Right atrium auricular region (tissue), 2 donors: ENCODE measurements at places on chromosomes 12 and 14. TPM values are rescaled to one million over a fixed set of nuclear protein-coding genes. Genes with fewer than 3 reads are reported as not detected.

CLEC2A gene
- total RNA-seq, result not detected

ESR2 gene
- total RNA-seq, result 0.20 TPM

ACSM4 gene
- total RNA-seq, result not detected

DDX23 gene
- total RNA-seq, result 28.3 TPM

IFI27 gene
- total RNA-seq, result 140 TPM

DNA sequence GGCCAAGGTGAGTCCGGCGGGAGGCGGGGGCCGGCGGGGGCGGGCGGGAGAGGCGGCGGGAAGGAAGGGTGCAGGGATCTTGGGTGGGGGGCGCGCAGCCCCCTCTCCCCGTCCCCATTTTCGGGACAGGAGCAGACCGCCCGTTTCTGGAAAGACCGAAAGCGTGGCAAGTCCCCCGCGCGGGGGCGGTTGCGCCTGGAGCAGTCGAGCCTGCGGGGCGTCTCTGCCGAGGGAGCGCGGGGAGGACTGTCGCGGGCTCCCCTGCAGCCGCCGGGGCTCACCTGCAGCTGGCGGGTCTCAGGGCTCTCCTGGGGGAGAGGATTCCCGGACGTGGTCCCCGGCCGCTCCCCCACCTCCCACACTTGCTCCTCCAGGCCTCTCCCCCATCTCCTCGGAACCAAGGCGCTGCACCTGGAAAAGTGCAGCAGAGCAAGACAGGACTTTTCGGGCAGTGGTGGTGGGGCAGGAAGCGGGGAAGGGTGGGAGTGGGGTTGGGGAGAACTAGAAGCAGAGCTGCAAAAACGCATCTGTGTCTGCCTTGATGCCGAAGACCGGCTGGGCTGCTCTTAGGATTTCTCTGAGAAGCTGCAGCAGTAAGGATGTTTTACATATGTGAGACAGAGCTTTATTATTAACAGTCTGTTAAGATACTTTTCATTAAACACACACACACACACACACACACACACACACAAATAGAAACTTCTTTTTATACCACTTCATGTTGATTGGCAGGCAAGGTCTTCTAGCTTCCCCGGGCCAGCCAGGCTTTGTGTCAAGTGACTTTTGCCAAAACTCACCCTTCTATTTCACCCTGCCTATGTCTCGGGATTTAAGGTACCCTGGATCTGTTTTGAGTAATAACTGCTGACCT lies 677 bp downstream of the C12orf75 start:
- no peak overlapping the region for H3K27ac ChIP-seq
- no peak for DNase-seq
- no peaks in the 10 kb centered on the region for H3K27me3 ChIP-seq

GRCh38 chr12:16329594-16329993 lies 17.9 kb upstream of the MGST1 start:
- no peak for DNase-seq
- no peak overlapping the region for H3K27ac ChIP-seq
- no peaks in the 10 kb centered on the region for H3K36me3 ChIP-seq
- H3K4me1 ChIP-seq, result no peaks in the 10 kb centered on the region
- H3K4me3 ChIP-seq, result no peak overlapping the region

DNA sequence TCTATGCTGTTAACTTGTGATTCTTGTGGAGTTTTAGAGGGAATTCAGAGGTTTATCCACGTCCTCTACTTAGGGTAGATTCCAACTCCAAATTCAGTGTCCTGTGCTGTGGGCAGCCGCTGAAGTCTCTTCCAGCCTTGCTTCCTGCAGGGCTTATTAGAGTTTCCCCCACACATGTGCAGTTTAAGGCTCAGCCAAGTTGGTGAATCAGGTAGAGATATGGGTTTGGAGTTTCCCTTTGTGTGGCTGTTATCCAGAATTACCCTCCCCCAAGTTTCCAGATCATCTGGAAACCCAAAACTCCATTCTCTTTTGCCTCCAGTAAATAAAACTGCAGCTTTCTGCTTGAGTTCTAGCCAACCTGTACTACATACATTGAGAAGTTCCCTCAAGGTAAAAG lies 853.7 kb downstream of the GALC start:
- H3K4me1 ChIP-seq, result no peaks in the 10 kb centered on the region
- H3K27ac ChIP-seq, result no peak overlapping the region
- H3K27me3 ChIP-seq, result no peaks in the 10 kb centered on the region
- DNase-seq, result no peak
- H3K4me3 ChIP-seq, result no peak overlapping the region
- no peaks in the 10 kb centered on the region for H3K36me3 ChIP-seq

GRCh38 chr12:51886021-51886710 lies 1.7 kb upstream of the ANKRD33 start:
- no peaks in the 10 kb centered on the region for H3K27me3 ChIP-seq
- peaks cover 21% of the 10 kb centered on the region for H3K4me1 ChIP-seq
- DNase-seq, result peak; percentile 94
- no peak overlapping the region for H3K4me3 ChIP-seq

- no peaks in the 10 kb centered on the region for H3K36me3 ChIP-seq
- DNase-seq, result no peak
- peaks cover 44% of the 10 kb centered on the region for H3K4me1 ChIP-seq
- no peaks in the 10 kb centered on the region for H3K27me3 ChIP-seq
Observed at GRCh38 chr12:2273288-2273687, 220.5 kb downstream of the CACNA1C start.

DNA sequence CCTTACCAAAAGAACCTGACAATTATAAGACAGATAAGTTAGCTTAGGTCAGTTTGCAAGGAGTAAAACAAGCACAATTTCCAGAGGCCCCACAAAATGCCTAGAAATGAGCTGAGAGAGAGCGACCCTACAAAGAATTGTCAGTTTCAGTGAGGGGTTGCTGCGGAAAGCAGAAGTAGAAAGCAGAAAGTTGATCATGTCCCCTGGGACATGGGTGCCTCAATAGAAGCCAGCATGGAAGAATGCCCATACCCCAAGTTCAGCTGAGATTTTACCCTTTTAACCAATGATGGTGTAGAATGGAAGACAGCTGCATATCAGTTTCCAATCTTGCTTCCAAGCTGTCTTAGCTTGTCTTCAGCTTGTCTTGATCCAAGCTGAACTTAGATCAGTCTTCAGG lies 21.8 kb upstream of the CRY1 start:
- H3K27ac ChIP-seq, result no peak overlapping the region
- no peak overlapping the region for H3K4me3 ChIP-seq
- no peaks in the 10 kb centered on the region for H3K36me3 ChIP-seq
- no peaks in the 10 kb centered on the region for H3K4me1 ChIP-seq
- DNase-seq, result no peak

DNA sequence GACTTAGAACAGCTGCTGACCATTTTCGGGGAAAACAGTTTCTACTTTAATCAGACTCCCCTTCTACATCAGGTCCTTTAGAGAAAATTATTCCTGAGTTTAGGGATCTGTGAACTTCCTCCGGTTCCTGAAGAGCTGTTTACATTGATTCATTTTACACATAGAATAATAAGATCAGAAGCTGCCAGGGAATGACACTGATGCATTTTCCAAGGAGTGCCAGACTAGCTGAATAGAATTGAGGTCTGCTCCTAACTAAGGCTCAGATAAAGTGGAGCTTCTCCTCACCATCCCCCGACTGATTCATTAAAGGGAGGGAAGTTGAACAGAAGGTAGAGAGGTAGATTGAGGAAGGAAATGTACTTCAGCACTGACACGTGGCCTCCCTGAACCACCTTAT lies 41.9 kb upstream of the PSMA6 start:
- H3K4me3 ChIP-seq, result no peak overlapping the region
- H3K27me3 ChIP-seq, result no peaks in the 10 kb centered on the region
- no peaks in the 10 kb centered on the region for H3K36me3 ChIP-seq
- DNase-seq, result no peak
- H3K4me1 ChIP-seq, result no peaks in the 10 kb centered on the region

DNA sequence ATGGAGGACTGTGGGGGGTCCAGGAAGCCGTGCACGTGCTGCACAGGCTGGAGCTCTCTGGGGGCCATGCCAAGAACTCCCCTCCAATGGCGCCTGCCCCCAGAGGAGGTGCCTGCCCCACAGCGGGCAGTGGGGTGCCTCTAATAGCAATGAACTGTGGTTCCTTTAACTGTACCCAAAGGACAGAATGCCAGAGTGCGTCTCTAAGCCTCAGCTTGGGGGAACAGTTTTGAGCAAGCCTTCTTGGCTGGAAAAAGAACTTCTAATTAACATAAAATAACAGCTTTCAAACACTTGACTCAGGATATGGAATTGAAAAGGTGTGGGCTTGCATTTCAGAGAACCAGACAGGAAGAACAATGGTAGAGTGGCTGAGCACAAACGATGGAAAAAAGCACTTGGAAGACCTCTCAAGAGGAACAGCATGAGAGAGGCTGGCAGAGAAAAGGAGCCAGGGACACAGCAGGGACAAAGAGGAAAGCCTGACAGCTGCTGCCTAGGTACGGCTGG lies 195.6 kb downstream of the TTC7B start:
- H3K27ac ChIP-seq, result no peak overlapping the region
- DNase-seq, result peak; percentile 26
- no peak overlapping the region for H3K4me3 ChIP-seq
- no peaks in the 10 kb centered on the region for H3K27me3 ChIP-seq

DNA sequence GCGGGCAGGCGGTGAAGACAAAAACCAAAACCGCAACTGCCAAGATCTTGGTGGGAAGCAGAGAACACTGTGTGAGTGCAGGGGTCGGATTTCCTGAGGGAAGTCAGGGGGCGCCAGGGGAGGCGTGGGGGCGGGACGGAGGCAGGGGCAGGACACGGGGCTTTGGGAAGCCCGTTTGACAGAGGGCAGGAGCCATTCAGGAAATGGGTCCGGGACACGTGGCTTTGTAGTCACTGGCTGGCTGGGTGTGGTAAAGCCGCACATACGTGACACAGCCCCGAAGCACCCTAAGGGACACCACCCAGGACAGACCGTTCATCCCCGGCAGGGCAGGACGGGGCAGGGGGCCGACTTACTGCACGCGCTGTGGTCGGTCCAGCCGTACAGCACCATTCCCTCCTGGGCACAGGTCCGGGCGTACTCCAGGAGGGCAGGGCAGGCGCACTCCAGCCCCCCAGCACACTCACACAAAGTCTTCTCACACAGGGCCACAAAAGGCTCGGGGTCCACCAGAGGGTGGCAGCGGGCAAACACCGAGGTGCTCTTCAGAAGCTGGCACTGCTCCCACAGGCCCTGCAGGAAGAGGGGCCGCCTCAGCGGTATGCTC lies 49.4 kb downstream of the VWF start:
- H3K27ac ChIP-seq, result peak overlapping the region; percentile 56
- H3K4me3 ChIP-seq, result no peak overlapping the region
- no peaks in the 10 kb centered on the region for H3K36me3 ChIP-seq
- peak; percentile 72 for DNase-seq

- DNase-seq, result peak; percentile 91
- peak overlapping the region; percentile 99 for H3K27ac ChIP-seq
- H3K27me3 ChIP-seq, result no peaks in the 10 kb centered on the region
- no peaks in the 10 kb centered on the region for H3K36me3 ChIP-seq
Observed at GRCh38 chr14:93112891-93113677, 2.6 kb downstream of the ITPK1 start.
